ENCODE measurements at places on chromosomes 4 and X. TPM values are rescaled to one million over a fixed set of nuclear protein-coding genes. Genes with fewer than 3 reads are reported as not detected.

GRCh38 chr4:157634057-157634456, 413.5 kb downstream of the GRIA2 start:
- no peak for DNase-seq

Gene DACH2
- total RNA-seq, result not detected

DNA sequence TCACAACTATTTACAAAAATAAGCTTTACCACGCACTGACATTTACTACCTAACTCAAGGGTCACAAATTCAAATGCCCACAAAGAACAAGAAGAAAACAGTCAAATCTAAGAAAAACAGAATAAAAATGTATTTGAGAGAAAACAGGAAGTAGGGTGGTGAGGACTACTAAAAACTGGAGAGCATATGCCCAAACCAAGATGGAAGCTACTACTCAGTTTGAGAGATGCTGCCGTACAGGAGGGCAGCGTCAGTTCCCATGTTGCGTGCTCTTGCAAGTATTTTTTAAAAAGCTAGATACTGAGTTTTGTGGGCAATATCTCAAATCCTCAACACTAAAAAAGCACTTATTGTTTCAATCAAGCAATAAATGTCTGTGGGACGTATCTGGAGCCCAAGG, 16.2 kb downstream of the HNRNPD start:
- no peak for DNase-seq

- peak; percentile 51 for DNase-seq
Measured at GRCh38 chr4:4990329-4990728, 28.9 kb downstream of the CYTL1 start.

DNA sequence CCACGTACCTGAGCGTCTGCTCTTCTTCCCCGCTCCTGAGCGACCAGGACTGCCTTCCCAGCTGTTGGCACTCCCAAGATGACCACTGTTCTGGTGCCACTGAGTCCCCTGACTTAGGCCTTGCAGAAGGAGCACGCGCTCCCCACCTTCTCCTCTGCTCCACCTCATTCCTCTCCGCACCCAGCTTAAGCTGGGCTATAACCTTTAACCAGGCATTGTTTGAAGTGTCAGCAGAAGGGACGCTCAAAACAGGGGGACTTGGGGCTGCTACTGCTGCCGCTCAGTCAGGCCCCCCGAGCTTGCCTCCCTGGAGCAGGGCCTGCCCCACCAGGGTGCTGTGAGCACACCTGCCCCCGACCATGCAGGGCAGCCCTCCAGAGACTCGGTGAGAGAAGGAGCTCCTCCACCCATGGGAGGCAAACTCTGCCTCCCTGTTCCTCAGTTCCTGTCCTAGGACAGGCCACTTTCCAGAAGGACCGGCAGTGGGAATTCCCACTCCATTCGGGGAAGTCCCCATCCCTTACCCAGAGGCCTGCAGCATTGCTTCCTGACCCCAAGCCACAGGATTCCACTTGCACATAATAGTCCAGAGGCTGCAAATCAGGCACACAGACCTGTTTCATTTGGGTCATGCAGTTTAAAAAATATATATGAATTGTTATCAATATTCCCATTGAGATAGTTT, 99.7 kb upstream of the ENPP6 start:
- no peak for DNase-seq

DNA sequence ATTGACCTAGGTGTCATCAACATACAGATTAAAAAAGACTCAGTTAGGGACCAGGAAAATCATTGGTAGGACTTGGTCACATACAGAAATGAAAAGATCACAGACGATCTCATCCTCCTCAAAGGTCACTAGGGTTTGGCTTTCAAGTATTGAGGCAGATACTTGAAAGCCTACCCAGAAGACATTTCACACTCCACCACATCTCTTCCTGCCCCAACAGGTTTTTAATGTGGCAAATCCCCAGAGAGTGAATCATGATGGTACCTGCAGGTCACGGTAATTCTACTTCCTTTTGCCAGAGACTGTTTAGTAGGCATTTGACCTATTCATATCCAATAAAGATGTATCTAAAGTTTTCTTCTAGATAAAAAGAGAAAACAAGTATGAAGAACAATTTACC, 44.1 kb downstream of the INPP4B start:
- no peak for DNase-seq

DNA sequence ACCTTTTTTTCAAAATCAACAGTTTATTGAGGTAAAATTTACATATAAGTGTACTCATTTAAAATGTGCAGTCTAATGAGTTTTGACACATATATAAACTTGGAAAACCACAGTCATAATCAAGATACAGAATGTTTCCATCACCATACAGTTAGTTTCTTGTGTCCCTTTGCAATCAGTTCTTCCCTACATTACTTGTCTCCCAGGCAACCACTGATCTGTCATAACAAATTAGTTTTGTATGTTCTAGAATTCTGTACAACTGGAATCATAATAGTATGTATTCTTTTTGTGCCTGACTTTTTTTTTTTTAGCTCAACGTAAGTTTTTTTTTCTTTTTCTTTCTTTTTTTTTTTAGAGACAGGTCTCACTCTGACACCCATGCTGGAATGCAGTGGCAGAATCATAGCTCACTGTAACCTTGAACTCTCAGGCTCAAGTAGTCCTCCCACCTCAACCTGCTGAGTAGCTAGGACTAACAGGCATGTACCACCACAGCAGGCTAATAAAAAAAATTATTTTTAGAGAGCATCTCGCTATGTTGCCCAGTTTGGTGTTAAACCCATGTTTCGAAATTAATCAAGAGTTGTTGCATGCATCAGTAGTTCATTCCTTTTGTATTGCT, 26.9 kb downstream of the ARFIP1 start:
- no peak for DNase-seq

Gene BGN
- 35.3 TPM for total RNA-seq

- no peak for DNase-seq
Measured at GRCh38 chrX:54411732-54412131, 28.5 kb upstream of the TSR2 start.

- no peak for DNase-seq
Measured at GRCh38 chr4:10877076-10877475, 192.5 kb upstream of the CLNK start.

GRCh38 chrX:111181951-111182350, 86.0 kb downstream of the PAK3 start:
- DNase-seq, result no peak

Measured in Right ventricle myocardium superior (tissue), 1 donor.